Right kidney (tissue), 9 donors: ENCODE measurements at places on chromosomes 12 and 14.

DNA sequence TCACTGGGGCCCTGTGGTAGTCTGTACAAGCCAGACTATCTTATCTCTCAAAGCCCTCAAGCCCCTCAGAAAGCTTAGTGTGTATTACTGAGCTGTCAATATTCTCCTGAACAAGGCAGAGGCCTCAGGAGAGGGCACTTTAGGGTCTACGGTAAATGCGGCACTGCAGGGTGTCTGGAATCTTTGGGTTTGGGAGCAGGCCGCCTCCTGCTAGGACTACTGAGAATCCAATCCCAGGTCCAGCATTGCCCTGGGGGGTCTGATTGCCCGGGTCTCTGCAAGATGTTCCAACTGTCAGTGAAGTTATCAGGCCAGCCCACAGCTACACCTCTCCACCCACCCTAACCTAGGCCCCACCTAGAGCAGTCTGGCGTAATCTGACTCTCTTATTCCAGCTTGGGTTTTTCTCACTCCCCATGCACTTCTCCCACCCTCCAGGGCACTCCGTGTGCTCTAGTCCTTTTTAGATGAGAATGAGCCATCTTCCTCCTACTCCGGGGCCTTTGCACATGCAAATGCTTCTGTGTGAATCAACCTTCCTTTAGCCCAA lies 4.3 kb upstream of the ZFP36L1 start:
- DNase-seq, result no peak

DNA sequence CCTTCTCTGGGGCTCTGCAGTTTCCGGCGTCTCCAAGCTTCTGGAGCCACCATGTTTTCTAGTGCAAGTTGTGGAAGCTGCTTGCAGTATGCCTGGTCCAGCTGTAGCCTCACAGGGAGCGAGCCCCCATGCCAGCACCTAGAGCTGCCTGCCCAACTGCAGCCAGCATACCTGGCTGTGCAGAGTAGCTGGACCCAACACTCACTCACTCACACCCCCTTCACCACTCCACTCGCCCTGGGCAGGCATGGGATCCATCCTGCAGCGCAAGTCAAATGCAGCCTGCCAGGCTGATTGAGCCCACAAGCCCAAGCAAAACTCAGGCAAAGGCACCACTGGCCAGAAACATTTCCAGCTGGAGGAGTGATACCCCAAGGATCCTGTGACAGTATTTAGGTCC lies 797.3 kb downstream of the SLC16A7 start:
- DNase-seq, result no peak

DNA sequence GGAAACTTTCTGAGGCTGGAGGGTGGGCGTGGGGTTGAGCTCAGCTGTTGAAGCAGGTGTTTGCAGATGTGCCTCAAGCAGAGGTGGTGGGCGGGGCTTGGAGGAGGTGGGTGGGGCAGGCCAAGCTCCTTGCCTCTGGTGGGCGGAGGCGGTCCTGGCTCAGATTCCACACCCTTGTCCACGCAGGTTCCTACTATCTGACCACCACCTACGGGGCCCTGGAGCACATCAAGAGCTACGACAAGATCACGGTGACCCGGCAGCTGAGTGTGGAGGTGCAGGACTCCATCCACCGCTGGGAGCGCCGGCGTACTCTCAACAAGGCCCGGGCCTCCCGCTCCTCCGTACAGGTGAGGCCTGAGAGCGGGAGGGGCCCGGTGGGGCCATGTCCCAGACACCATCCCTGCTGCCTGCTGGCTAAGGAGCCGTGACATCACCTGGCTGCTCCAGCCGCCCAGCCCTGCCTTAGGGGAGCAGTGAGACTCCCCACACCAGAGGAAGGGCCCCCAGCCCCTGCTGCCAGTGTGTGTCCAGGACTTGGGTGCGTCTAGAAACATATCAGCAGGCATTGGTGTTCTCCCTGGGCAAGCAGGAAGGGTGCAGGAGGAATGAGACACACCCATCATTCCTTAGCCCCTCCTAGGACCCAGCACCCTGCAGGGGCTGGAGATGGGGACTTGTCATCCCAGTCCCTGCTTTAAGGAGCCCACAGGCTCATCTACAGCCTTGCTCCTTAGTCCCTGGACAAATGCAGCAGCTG lies 63.4 kb downstream of the LGMN start:
- no peak for DNase-seq

DNA sequence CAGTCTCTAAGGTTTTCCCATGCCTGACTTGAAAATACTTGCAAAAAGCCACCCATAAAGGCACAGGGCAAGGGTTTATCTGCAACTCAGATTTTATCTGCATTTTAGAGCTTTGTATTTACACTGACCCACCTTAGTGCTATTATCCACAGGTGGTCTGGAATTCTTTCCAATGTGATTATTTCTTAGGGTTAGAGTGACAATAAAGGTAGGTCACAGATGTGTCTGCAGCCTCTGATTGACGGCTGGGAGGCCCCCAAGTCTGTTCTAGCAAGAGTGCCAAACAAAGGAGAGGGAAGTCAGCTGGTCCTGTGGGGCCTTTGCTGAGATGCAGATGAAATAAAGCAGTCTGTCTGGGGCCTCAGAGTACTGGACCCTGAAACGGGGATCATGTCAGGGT lies 64.0 kb downstream of the FRMD6 start:
- no peak for DNase-seq

- DNase-seq, result no peak
Observed at GRCh38 chr12:27615331-27615891, 80.8 kb upstream of the REP15 start.

DNA sequence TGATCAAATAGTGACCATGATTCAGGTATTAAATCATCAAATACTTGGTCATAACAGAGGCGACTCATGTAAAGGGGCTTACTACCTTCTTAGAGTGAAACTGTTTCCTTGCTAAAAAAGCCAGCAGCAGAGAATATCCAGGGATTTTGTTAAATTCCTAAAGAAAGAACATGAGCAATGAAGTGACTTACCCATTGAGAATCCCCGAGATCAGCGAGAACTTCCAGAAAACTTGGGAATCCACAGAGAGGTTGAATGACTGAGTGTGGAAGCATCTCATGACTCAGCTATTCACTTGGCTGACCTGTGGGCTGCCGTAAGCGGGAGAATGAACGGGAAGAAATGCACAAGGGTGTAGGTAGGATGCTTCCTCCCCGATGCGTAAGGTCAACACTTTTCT lies 85.3 kb upstream of the KCNA1 start:
- DNase-seq, result no peak

DNA sequence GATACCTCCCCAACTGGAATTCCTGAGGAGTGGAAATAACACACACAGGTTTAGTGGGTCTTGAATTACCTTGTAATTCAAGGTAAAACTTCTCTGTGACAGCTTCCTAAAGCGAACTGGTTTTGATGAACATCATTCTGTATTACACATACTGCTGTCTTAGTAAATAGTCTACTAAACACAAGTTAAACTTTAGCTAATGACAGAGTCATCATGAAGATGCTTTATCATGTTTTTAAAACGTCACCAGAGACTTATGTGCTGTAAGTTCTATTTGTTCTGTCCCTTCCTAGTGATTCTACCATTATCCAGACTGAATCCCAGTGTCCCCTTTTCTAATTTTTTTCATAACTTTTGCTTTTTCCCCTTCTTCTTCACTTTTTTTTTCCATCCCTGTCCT lies 11.6 kb upstream of the GXYLT1 start:
- no peak for DNase-seq

DNA sequence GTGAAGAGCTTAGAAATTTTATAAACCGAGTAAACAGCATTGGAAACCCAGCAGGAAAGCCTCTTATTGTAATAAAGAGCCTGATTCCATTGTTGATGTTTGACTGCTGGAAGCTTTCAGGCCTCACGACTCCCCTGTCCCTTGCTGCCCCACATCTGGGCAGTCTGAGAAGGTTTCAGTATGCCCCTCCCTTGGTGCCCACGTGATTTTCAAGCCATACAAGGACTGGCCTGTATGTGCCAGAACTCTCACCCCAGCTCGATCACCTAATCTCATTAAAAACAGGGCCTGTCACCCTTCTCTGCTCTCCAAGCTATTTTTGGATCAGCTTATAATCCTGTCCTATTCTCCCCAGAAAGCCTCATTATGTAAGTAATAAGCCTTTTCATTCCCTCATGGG lies 7.5 kb upstream of the PYROXD1 start:
- DNase-seq, result no peak

DNA sequence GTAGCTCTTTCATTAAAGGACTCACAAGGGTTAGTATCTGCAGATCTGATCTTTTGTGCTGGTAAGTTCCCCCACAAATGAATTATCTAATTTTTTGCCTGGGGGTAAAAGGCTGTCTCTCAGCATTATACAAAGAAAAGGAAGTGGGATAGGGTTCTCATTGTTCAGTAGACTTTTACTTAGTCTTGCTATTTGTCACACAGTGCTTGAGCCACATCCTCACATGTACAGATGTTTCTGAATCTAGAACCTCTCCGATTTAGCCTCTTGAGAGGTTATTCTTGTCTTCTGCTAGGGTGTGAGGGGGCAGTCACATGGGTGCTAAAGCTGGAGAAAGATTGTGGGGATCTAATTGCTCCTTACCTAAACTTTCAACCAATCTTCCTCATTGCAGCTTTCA lies 93.0 kb downstream of the SLC41A2 start:
- DNase-seq, result no peak

GRCh38 chr12:88388566-88389540 lies 191.4 kb downstream of the KITLG start:
- DNase-seq, result no peak

DNA sequence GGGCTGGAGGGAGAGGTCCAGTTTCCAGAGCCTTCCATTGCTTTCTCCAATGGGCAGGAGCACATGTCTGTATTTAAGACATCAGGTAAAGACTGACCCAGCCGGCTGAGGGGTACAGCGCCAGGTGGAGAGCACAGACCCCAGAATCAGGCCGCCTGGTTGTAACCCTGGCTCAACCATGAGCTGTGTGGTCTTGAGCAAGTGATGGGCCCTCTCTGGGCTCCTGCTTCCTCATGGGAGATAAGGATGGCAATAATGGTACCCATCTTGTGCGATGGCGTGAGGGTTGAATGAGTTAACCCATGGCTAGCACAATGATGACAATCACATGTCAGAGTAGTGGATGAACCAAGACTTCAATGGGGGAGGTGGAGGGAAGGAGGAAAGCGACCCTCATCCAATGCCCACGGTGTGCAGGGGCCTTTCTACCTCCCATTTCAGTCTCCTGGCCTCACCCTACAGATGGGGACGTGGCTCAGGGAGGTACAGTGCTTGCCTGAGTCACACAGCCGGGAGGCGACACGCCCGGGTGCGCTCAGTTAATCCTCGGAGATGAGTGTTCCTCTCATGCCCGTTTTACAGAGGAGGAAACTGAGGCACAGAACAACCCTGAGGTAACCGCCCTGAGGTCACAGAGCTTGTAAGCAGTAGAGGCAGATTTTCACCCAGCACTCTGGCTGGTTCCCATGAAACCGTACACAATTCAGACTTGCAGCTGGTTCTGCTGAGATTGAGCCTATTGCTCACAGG lies 163.9 kb downstream of the RBM19 start:
- no peak for DNase-seq

- DNase-seq, result no peak
Observed at GRCh38 chr14:65880507-65880906, 468.0 kb downstream of the FUT8 start.

DNA sequence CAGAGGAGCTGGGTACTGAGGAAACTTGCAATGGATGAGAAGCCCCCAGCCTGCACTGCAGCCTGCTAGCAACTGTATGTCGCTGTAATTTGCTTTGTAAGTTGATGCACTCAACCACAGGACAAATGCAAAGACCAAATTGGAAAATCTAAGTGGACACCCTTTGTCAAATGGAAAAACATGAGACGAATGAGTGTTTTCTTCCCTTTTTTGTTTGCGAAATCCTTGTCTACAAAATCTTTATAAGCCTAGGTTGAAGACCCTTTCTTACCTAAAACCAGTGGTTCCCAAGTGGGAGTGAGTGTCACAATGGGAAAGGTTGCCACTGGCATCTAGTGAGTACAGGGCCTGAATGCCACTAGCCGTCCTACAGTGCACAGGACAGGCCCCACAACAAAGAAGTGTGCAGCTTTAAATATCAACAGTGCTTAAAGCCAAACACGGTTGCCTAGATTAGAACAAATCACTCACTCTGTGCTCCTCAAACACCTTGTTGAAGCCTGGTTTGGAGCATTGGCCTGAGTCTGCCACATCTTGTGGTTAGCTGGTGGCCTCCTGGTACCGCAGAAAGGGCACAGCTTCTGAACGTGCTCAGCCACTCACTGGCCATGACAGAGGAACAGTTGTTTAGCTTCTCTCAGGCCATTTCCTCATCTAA lies 7.6 kb upstream of the VASH1 start:
- DNase-seq, result no peak

GRCh38 chr14:100786576-100787219 lies 39.2 kb upstream of the MEG3 start:
- DNase-seq, result no peak

DNA sequence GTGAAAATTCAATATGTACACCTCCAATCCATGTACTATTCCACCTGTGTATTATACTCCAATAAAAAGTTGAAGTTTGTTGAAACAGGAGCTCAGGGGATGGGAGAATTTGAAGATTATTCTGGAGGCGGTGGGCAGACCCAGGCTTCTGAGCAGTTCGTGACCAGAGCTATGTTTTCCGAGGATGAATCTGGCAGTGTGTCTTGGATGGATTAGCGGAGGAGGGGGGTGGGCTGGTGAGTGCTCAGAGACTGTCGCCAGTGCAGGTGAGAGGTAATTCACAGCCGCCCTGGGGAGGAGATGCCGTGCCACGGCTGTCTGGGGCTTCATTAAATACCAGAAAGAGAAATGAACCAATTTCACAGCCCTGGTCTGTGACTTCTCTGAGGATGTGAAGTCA lies 283.0 kb upstream of the RTL1 start:
- DNase-seq, result no peak

GRCh38 chr14:91108941-91109611 lies 4.8 kb upstream of the DGLUCY start:
- no peak for DNase-seq

GRCh38 chr12:99767809-99768208 lies 120.3 kb downstream of the GARIN6 start:
- no peak for DNase-seq

DNA sequence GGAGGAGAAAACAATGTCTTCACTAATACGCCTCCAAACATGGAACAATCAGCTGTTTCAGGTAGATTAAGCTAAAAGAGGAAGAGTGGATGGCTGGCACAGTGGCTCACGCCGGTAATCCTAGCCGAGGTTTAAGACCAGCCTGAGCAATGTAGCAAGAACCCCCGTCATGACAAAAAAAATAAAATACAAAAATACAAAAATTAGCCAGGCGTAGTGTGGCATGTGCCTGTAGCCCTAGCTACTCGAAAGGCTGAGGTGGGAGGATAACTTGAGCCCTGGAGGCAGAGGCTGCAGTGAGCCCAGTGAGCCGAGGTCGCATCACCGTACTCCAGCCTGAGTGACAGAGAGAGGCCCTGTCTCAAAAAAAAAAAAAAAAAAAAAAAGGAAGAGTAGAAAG lies 1.2 kb upstream of the MED13L start:
- no peak for DNase-seq

DNA sequence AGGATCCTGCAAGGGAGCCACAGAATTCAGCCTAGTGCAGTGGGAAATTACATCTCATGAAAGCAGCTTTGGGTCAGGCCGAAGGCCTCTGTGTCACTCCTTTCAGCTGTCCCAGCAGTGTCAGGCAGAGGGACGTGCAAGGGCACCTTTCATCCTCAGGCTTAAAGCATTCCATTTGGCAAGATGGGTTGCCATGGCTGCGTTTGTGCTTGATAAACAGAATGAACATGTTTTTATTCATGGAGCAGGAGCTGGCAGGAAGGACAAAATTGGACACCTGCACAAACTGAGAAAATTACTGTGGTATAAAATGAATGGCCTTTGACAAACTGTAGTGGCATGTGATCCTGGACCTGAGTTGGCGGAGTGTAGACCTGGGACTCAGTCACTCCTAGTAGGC lies 29.4 kb downstream of the ACAD10 start:
- DNase-seq, result no peak

GRCh38 chr12:119180380-119181040 lies 1.8 kb downstream of the HSPB8 start:
- no peak for DNase-seq
